SW480 (cell line): ENCODE measurements at places on chromosomes 11 and 22.

DNA sequence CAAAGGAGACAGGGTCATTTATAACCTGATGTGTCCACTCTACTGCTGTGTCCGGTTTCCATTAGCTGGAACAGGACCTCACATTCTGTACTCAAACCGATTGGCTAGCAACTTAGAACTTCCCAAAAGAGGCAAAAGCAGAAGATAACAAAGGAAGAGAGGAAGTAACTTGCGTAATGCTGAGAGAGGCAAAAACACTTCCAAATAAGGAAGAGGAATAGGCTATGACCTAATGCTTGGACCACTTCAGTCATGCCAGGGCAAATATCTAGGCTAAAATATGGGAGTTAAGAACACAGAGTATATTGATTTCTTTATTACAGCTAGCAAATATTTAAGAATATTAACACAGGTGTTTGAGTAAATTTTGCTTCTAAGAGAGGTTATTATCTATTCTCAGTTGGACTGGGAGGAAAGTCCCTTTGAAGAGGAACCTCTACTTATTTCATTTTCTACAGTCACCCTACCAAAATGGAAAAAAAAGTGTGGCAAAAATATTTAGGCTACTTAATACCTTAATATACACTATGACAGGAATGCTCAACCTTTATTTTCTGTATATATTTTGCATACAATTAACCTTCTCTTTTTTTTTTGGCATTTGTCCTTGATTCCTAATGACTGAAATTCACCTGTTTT is 499.8 kb upstream of the CHORDC1 start:
- DNase-seq = no peak

DNA sequence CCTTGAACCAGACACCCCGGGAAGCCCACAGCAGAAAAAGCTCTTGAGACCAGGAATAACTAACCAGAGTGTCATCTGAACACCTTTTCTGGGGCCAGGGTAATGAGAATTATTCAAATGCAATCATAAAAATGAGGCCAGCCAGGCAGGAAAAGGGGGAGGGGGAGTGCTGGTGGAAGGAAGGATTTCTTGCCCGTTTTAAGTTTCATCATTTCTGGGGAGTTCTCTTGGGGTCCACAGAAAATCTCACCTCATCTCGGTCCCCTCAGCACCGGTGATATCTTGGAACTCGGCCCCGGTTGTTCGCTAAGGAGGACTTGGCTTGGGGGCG is 495 bp upstream of the PKNOX2 start:
- DNase-seq = no peak

- no peak for DNase-seq
These were observed 5.9 kb downstream of the TAB1 start for GRCh38 chr22:39405346-39406085.

- no peak for DNase-seq
These were observed 28.1 kb upstream of the OLFML1 start for GRCh38 chr11:7457211-7457610.
